Esophagus muscularis mucosa (tissue), 4 donors: ENCODE measurements at places on chromosomes 4 and X.

- H3K36me3 ChIP-seq, result no peaks in the 10 kb centered on the region
- DNase-seq, result no peak
- no peak overlapping the region for H3K27ac ChIP-seq
Measured at GRCh38 chr4:154472858-154473257, 18.7 kb downstream of the DCHS2 start.

DNA sequence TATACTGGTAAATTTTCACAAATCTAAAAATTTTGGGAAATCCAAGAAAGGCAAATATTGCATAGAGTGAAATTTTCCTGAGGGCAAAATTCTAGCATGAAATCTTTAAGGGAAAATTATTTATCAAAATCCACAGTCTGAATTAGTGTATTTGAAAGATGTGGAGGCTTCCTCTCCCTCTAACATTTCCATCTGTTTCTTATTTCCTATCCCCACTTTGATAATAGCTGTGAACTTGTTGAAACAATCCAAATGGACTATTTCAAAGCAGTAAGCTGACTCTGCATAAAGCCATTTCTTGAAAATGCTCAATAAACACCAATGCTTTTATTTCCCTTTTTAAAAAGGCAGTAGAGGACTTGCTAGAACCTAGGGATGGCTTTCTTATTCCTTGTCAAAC is 107.3 kb upstream of the PABPC4L start:
- DNase-seq, result no peak
- H3K4me1 ChIP-seq, result no peaks in the 10 kb centered on the region
- H3K36me3 ChIP-seq, result no peaks in the 10 kb centered on the region
- H3K27ac ChIP-seq, result no peak overlapping the region
- no peaks in the 10 kb centered on the region for H3K27me3 ChIP-seq
- no peak overlapping the region for H3K4me3 ChIP-seq

DNA sequence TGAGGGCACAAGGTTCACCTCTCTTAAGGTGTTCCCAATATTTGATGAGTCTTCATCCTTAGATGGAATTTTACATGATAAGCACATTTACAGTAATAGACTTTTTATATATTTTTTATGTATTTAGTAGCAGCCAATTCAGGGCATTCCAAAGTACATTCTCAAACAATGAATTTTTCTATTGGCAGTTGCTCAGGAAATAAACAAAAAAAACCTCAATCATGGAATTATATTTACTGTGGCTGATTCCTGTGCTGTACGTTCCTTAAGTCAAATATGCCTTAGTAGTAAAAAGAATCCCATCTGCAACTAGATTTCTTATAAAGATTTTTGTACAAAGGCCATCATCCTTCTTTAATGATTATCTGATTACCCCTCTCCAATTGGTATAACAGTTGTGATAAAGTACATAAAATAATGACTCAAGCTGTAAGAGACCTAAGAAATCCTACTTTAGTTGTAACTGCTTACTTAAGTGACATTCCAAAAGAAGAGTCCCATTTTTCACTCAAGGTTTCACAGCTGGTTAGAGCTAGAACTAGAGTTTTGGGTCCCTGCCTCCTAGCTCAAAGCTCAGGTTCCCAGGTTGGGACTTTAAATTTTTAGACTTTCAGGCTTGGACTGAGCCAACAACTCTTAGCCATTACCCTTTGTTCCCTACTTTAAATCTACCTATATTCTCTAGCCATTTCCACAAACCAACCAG is 152.7 kb downstream of the FHIP1A start:
- H3K36me3 ChIP-seq, result no peaks in the 10 kb centered on the region
- no peak overlapping the region for H3K27ac ChIP-seq
- H3K4me1 ChIP-seq, result no peaks in the 10 kb centered on the region
- DNase-seq, result no peak

- no peak overlapping the region for H3K4me3 ChIP-seq
- H3K27me3 ChIP-seq, result no peaks in the 10 kb centered on the region
- H3K36me3 ChIP-seq, result no peaks in the 10 kb centered on the region
- no peaks in the 10 kb centered on the region for H3K4me1 ChIP-seq
- DNase-seq, result no peak
Measured at GRCh38 chrX:130575831-130576389, 174.1 kb downstream of the RBMX2 start.

DNA sequence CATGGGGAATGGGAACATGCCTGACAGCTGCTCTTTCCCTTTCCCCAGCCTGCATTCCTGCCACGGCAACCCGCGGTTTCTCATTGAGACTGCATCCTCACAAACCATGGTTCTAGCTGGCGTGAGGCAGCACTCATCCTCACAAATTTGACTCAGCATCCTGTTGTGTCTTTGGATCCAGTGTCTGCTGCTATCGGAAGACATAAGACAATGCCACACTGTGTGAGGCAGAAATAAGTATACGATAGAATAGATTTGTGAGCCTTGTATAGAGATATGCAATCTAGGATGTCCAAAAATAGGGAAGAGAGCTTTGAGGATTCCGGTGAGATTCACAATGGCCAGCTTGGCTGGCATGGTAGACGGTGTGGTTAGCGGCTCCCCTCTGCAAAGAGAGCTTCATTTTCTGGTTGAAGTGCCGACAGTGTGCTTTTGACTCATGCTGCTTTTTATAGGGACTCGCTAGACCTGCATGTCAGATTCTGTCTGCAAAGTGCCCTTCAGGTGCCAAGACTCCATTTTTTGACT is 161.3 kb upstream of the PSAPL1 start:
- H3K36me3 ChIP-seq, result no peaks in the 10 kb centered on the region
- no peaks in the 10 kb centered on the region for H3K4me1 ChIP-seq
- no peak overlapping the region for H3K27ac ChIP-seq
- no peak for DNase-seq

GRCh38 chr4:169064296-169064695 is 54.2 kb upstream of the CBR4 start:
- no peak overlapping the region for H3K4me3 ChIP-seq
- H3K4me1 ChIP-seq, result peaks cover 25% of the 10 kb centered on the region
- H3K36me3 ChIP-seq, result no peaks in the 10 kb centered on the region
- DNase-seq, result no peak
- H3K27ac ChIP-seq, result no peak overlapping the region
- no peaks in the 10 kb centered on the region for H3K27me3 ChIP-seq

- no peak overlapping the region for H3K27ac ChIP-seq
- no peak for DNase-seq
- H3K36me3 ChIP-seq, result no peaks in the 10 kb centered on the region
Measured at GRCh38 chr4:53890461-53890860, 173.9 kb downstream of the CHIC2 start.

DNA sequence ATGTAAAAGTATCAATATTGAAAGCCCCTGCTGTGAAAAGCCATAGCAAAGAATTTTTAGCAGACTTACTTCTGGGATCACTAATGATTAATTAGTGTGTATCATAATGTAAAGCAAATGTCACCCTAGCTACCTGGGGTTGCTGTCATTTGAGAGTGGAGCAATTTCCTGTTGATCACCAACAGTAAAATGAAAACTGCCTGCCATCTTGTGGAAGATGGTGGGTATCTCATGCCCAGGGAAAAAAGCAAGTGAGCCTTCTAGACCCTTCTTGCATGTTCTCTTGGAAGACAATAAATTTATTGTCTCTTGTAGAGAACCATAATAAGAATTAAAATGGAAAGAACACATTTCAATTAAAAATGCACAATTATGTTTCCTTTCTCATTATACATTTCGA is 360.2 kb downstream of the ZIC3 start:
- DNase-seq, result no peak
- no peaks in the 10 kb centered on the region for H3K27me3 ChIP-seq
- H3K4me1 ChIP-seq, result no peaks in the 10 kb centered on the region
- no peak overlapping the region for H3K4me3 ChIP-seq
- no peaks in the 10 kb centered on the region for H3K36me3 ChIP-seq
- H3K27ac ChIP-seq, result no peak overlapping the region

DNA sequence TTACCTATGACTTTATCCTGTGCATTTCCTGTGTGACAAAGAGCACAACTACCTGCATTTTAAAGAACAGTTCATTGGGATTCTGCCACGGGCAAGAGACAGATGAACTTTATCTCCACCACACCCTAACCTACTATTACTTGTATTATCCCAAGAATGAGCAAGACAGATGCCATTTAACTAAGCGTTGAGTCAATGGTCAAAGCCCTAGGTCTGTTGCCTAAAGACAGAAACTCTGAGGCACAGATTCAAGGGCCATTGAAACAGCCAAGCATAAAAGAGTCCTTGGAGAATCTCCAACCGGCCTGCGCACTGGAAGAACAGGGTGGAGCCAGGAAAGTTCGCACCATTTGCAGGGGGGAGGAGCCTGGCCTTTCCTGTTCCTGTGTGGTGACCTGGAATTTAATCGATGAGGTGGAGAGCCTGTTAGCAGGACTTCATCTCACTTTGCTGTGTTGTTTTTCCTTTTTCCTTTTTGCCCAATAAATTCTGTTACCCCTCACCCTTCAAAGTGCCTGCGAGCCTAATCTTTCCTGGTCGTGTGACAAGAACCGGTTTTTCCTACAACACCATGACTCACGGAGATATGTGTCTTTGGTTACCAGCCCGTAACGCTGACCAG is 146.4 kb upstream of the DIAPH2 start:
- no peak for DNase-seq
- H3K27ac ChIP-seq, result no peak overlapping the region
- H3K4me1 ChIP-seq, result no peaks in the 10 kb centered on the region
